HEK293T (cell line): ENCODE measurements at places on chromosomes 7 and 10.

GRCh38 chr10:6128087-6128486, 39.3 kb downstream of the RBM17 start:
- DNase-seq: no peak

DNA sequence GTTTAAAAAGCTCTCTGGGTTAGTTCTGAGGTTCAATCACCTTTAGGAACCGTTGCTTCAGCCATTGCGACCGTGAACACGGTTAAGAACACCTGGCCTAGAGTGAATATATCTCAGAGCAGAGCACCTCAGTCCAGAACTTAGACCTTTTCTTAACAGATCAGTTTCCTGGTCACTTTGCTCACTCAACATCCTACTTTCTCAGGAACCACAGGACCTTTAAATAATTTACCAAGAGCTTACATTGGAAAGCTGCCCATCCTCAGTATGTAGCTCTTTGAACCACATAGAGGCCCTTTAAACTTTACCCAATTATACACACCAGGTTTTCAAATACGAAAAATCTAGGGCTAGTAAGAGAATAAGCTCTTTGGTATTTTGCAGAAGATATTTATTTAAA, 153.2 kb downstream of the NRBF2 start:
- DNase-seq: no peak

DNA sequence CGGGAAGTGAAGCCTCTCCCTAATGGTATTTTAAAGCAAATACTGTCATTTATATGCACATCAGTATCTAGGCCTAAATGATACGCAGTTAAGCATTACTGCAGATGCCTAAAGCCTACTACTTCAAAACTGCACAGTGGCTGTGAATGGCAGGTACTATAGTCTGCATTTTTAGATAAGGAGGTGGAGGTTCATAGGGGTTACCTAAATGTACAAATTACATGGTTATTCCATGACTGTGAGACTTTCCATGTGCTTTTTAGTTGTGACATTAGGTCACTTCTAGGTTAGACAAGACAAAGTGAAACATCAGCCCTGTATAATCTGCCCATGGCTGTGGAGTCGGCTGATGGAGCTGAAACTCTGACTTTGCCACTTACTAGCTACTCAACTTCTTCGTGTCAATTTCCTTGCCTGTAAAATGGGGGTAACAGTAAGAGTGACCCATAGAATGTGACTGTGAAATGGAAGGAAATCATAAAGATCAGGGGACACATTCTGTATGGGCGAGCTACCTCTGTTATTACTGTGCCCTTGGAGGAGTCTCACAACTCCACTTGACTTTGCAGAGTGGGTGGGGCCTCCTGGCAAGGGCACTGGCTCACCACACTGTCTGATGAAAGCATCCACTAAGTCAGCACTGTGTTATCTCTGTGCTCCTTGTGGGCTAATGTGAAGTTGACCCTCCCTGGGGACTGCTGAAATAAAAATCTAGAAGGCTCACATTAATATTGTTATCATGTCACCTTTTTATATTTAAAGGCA, 239.4 kb downstream of the TNS3 start:
- DNase-seq: no peak

GRCh38 chr7:98514211-98515031, 102.7 kb upstream of the NPTX2 start:
- DNase-seq: no peak

DNA sequence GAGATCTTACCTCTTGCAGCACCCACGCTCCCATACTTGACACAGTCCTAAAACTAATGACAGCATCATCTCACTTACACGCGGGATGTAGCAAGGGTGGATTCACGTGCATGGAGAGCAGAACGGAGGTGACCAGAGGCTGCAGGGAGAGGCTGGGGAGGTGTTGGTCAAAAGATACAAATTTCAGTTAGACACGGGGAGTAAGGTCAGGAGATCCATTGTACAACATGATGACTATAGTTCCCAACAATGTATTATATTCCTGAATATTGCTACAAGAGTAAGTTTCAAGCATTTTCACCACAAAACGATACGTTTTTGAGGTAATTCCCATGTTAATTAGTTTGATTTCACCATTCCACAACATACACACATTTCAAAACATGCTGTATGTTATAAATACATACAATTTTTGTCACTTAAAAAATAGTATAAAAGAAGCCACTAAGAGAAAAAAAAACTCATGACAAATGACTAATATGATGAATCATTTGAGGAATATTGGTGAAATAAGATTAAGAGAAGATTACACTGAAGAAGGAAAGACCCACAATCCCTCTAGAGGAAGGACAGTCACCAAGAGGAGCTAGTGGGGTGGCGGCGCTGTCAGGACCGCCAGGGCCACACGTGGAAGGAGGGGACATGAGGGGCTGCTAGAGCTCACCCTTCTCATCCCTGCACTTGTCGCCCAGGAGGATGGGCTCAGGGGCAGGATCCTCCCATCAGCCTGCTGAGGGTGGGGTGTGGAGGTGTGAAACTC, 49.4 kb upstream of the EGFR start:
- no peak for DNase-seq

DNA sequence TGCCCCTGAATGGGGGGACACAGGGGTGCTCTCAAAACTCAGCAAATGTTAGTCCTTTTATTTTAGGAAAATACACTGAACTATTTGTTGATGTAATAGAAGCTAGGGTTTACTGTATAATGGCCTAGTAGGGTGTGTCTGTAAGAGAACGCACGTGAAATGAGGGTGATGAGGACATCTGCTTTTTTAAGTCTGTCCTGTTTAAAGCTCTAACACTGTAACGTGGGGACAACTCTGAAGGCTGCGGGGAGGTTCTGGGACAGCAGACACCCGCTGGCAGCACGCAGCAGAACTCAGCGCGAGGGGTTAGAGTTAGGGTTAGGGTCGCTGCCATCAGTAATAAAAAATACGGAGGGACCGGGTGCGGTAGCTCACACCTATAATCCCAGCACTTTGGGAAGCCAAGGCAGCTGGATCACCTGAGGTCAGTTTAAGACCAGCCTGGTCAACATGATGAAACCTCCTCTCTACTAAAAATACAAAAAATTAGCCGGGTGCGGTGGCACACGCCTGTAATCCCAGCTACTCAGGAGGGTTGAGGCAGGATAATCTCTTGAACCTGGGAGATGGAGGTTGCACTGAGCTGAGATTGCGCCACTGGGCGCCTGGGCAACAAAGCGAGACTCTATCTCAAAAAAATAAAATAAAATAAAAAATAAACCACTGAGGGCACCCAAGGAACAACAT, 98.0 kb downstream of the CTBP2 start:
- no peak for DNase-seq

- no peak for DNase-seq
These were observed 145.6 kb downstream of the GLCCI1 start for GRCh38 chr7:8114175-8114574.

DNA sequence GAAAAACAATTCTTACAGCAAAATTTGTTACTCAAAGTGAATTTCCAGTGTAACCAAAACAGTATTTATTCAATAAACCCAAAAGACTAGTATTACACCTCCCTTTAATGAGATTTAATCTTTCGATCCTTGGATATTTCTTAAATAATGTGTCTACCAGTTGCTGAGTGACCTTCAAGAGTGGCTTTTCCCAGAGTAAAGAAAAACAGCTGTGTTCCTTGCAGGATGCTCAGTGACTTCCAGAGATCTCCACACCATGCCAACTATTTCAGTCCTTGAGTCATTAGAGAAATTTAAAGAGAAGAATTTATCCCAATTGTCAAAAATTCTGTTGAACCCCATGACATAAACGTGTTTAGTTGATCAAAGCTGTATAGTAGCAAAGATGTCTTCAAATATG, 44.0 kb downstream of the IMMP2L start:
- DNase-seq: no peak

DNA sequence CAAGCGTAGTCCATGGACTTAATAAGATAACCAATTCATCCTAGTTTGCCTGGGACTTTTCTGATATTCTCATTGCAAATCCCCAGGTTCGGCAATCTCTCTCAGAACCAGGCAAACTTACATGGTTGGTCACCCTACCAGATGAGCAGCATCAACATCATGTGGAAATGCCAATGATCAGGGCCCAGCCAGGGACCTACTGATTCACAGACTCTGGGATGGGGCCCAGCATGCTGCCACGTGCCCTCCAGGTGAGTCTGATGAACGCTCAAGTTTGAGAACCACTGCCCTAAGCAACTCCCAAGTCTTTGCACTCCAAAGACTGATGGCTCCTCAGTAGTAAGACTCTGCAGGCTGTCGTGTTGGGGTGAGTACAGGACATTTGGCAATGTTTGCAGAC, 2.7 kb downstream of the LAMB4 start:
- DNase-seq: no peak

- DNase-seq: no peak
These were observed 13.8 kb downstream of the EN2 start for GRCh38 chr7:155471718-155472117.

- DNase-seq: peak; percentile 46
These were observed 41.5 kb upstream of the SLC39A12 start for GRCh38 chr10:17910125-17910789.

- DNase-seq: peak; percentile 99
These were observed at the start of gene MNX1 for GRCh38 chr7:157010588-157011332. MNX1 (minus strand) TSS chr7:157010663; CDS start chr7:157010350, 313 bp downstream.

- no peak for DNase-seq
These were observed 194.8 kb upstream of the NRP1 start for GRCh38 chr10:33529234-33529633.

- DNase-seq: no peak
These were observed 125.1 kb downstream of the TFPI2 start for GRCh38 chr7:93765475-93765874.

DNA sequence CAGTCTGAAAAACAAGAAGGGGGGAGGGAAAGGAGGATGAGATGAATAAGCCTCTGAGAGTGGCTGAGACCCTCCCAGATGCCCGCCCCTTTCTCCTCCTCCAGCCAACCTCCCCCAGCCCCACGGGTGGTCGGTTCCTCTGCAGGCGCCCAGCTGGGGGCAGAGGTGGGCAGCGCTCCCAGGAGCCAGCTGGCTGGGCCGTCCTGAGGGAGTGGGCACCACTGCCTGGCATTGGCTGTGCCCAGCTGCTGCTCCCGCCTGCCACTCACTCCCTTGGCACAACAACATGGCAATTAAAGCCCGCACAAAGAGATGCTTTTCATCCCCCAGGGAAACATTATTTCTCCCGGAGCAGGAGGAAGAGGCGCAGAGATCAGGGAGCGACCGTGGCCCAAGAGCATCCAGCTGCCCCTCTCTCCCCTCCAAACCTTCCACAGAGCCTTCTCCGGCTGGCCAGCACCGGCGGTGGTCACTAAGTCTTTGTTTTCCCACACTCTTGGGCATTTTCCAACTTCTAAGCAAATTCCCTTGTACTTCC, 107.2 kb downstream of the SPDYE5 start:
- DNase-seq: no peak

- no peak for DNase-seq
These were observed 7.8 kb downstream of the AP5Z1 start for GRCh38 chr7:4783292-4783652.

DNA sequence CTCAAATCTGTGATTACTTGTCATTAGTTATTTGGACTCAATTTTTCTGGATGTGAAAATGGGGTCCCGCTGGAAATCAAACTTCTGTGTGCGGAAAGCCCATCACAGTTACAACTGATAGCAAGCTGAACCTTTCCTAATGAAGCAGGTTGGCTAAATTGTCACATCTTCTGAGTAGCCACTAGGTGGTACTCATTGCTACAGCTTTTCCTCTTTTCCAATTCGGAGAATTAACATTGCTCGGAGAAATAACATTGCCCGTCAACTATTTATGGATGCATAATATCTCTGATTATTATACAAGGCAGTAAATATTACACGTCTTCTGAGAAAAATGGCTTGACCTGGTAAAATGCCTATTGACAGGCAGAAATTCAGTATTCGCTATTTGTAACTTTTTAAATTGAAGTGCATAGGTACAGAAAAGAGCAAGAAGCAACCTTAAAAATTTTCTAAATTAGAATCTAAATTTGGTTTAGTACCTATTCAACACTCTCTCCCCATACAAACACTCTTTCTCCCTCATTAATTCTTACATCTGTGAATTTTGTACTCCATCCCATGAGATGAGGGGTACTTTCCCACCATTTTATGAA, 17.3 kb upstream of the BLOC1S2 start:
- peak; percentile 71 for DNase-seq

GRCh38 chr10:38127812-38128211, 33.7 kb downstream of the ZNF37A start:
- no peak for DNase-seq

DNA sequence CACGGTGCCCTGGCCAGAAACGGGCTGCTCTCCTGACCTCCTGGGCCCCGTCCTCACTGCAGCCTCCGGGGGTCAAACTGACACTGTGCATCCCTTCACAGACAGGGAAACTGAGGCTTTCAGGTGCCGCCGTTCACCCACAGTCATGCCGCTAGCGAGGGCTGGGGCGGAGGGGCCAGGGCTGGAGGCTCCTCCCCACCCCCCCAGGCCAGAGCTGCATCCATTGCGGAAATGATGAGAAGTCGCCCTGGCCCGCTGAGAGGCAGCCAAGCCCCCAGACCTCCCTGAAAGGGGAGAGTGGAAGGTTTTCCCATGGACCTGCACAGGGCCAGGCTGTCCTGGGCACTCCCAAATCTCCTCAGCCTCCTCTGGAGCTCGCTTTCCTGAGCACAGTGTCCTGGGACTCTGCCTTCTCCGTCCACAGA, 16.5 kb upstream of the INPP5A start:
- DNase-seq: no peak

DNA sequence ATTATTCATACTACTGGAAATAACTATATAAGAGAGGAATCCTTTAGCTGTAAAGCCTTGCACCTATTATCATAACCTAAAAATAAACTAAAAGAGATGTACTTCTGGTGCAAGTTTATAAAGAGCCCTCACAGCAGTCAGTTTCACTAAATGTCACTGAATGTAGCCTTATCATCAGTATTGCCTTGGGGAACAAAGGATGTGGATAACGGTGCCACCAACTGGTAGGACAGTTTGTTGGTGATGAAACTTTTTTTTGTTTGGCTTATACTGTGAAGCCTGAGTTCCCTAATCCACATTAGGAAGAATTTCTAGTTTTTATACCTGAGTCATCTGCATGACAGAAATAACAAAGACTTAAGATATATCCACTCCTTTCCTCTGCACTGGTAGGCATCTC, 117.9 kb upstream of the COL1A2 start:
- peak; percentile 10 for DNase-seq

DNA sequence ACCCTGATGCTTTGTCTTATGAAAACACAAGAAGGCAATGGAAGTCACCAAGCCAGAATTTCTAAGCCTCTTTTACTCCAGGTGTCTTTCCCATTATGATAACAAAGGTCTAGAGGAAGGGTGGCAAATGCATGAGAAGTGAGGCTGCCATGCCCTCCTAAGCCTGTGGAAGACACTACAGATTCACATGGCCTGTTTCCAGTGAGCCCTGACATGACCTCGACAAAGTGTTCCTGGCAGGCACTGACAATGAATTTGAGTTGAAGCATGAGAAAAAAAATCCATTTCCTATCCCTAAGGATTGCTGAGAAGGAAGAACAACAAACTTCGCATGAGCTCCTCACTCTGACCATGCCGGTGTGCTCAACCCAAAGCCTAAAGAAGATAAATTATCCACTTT, 268.0 kb downstream of the HTR7 start:
- no peak for DNase-seq

DNA sequence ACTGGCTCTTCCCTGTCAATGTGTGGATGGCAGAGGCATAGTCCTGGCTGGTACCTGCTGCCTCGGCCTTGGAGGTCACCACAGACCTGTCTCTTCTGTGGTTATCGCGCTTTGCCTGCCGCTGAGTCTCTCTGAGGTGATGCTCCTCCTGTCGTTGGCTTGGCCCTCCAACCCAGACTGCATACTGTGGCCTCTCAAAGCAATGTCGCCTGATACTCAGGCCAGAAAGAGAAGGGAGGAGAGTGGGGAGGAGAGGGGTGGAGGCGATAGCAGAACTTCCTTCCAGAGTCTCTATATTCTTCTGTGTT, 133.2 kb upstream of the KCNMA1 start:
- no peak for DNase-seq
